GM12892 (cell line): ENCODE measurements at places on chromosomes 3 and 15.

GRCh38 chr3:42402394-42403096 is 7.9 kb downstream of the LYZL4 start:
- no peak for DNase-seq

GRCh38 chr3:113501597-113501996 is 13.4 kb downstream of the SPICE1 start:
- DNase-seq = no peak

DNA sequence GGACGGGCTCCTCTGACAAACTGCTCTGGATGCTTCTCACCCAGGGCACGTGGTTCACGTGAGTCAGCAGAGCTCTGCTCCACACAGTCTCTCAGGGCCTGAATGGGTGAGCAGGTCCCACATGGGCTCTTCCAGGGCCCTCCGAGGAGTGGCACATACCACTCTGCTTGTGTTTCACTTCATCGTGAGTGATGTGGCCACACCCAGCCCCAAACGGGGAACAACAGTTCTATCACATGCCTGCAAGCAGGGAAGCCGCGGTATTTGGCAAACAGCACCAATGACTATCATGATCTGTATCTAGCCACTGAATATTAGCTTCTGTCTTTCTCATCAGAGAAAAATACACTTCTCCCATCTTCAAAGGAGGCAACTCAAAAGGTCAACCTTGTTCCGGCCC is 352.8 kb downstream of the GABRG3 start:
- DNase-seq = no peak

DNA sequence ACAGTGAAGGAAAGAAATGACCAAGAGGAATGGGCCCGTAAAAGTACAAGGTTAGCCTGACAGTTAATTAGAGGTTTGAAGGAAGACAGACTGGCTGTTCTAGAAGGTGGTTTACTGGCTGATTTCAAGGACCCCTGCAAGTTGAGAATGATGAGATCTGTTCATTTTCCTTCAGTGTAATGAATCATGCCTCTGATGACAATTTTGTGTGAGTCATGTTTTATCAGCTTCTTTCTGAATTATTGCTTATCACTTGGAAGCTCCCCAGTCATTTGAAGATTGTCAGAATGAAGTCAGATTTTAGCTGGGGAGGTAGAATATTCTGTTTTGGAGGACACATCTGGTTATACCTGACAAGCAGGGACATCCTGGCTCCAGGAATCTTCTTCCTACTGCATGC is 50.6 kb downstream of the DRD3 start:
- DNase-seq = no peak

DNA sequence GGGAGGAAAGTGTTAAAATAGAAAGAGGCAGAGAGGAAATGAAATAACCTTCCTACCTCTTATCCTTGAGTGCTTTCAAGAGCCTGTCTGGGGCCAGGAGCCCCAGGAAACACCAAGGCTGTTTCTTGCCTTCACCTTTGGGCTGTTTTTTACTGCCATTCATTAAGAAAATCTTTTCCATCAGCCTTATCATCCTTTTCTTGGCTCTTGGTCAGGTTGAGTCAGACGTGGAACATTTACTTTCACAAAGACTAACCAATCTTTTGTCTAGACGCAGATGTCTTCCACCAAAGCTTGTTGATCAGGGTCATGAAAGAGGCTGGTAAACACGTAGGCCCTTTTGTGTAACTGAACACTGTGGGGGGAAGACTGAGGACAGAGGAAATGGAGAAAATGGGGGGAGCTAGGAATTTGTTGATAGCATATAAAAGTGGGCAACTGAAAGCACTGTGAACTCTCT is 151.0 kb upstream of the THBS1 start:
- no peak for DNase-seq

- DNase-seq = no peak
Measured at GRCh38 chr15:89829616-89830440, 15.2 kb upstream of the ANPEP start.

- no peak for DNase-seq
Measured at GRCh38 chr3:132772252-132772651, 50.0 kb upstream of the NPHP3 start.
